EH (cell line): ENCODE measurements at places on chromosomes 2 and 18.

- DNase-seq = no peak
Observed at GRCh38 chr2:108614659-108615058, 80.4 kb downstream of the LIMS1 start.

- no peak for DNase-seq
Observed at GRCh38 chr2:38243186-38243880, 133.7 kb downstream of the ATL2 start.

- DNase-seq = peak; percentile 57
Observed at GRCh38 chr2:101520246-101520645, 45.3 kb upstream of the RFX8 start.

DNA sequence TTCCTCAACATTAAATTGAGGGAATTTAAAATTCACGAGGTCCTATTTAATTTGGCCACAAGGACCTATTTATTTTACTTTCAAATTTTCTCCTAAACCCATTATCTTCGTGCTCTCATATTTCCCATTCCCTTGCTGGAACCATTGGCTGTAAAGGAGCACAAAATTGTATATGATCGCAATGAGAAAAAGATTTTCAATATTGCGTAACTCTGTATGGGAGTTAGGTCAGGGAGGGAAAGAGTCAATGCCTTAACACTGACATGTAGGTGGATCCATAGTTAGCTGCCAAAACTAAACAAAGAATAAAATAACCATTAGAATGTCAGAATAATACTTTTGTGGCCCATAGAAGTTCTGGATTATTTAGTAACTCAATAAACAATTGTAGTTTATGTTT is 40.6 kb upstream of the ZC3H15 start:
- DNase-seq = no peak

- no peak for DNase-seq
Observed at GRCh38 chr2:16658076-16658739, 7.4 kb downstream of the CYRIA start.

- DNase-seq = peak; percentile 30
Observed at GRCh38 chr2:189679226-189679625, 4.8 kb downstream of the ANKAR start.

GRCh38 chr2:147989809-147990403 is 30.6 kb downstream of the ORC4 start:
- DNase-seq = peak; percentile 64

DNA sequence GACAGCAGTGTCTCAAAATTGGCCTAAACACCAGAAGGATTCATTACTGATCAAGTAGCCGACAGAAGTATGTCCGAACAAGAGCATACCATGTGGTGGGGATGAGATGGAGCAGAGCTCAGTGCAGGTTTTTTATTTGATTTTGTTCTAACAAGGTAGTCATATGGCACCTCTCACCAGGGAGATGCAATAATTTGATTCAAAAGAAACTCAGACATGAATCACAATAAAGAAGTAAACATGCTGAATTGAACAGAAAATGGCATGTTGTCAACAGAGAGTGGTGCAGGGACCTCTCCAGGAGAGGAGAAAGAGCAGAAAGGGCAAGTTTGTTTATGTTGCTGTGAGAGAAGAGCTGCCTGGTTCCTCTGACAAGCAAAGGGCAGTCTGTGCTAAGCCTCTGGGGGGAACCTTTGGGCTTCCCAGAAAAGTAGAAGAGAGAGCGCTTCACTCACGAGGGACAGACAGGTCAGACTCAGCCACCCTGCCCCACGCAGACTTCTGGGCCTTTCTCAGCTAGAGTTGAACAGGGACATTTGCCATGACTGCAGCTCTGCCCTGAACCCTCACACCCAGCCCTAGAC is 351.3 kb upstream of the RAB12 start:
- DNase-seq = no peak

- no peak for DNase-seq
Observed at GRCh38 chr2:102053096-102053495, 61.3 kb downstream of the IL1R2 start.

DNA sequence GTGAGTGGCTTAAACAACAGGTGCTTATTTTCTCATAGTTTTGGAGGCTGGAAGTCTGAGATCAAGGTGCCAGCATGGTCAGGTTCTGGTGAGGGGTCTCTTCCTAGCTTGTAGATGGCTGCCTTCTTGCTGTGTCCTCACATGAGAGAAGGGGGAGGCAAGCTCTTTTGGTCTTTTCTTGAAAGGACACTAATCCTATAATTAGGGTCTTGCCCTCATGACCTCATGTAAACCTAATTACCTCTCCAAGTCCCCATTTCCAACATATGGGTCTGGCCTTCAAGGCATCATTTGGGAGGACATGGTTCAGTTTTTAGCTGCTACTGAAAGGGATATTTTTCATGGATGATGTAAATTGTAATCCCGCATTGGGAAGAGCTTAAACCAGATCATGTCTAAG is 18.0 kb downstream of the RBM44 start:
- no peak for DNase-seq

DNA sequence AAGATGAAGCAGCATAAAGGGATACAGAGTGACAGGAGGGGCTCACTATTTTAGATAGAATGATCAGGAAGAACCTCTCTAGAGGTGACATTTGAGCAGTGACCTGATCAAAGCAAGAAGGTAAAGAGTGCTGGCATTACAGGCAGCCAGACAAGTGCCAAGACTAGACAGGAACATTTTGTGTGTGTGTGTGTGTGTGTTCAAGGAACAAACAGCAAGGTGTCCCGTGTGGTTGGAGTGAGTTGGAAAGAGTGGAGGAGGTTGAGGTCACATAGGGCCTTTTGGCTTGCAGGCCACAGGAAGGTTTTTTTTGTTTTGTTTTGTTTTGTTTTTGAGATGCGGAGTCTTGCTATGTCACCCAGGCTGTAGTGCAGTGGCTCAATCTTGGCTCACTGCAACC is 25.7 kb downstream of the FZD5 start:
- no peak for DNase-seq

GRCh38 chr2:20333738-20334137 is 16.9 kb downstream of the PUM2 start:
- DNase-seq = no peak

- DNase-seq = peak; percentile 83
Observed at GRCh38 chr2:218832520-218832919, 917 bp upstream of the PRKAG3 start.

- no peak for DNase-seq
Observed at GRCh38 chr2:66507673-66508201, 72.8 kb downstream of the MEIS1 start.

DNA sequence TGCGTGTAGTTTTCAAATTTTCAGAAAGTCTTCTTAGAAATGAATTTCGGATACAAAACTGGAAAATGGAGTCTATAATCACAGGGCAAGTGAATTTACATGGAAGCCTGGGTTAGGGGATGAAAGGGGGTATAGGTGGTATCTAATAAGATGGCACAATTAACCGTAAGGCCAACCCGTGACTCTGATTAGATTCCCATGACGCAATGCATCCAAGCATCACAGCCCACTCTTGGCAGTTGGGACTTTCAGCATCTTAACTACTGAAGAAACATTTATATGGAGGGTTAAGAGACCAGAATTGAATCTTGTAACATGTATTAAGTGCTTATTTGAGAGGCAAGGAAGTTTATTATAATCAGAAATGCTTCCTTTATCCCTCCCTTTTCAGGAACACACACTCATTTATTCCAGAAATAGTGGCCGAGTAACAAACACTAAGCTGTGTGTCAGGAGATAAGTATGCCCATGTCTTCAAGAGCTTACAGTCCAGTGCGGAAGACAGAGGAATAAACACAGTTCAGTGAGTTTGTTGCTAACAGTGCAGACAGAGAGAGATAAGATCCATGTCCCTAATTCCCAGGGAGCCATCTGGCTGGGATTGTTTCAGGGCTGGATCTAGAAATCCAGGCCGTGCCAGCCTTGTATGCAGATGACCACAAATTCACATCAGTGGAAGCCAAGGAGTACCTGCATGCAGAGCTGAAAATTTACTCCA is 151.2 kb downstream of the ANTXR1 start:
- peak; percentile 94 for DNase-seq

DNA sequence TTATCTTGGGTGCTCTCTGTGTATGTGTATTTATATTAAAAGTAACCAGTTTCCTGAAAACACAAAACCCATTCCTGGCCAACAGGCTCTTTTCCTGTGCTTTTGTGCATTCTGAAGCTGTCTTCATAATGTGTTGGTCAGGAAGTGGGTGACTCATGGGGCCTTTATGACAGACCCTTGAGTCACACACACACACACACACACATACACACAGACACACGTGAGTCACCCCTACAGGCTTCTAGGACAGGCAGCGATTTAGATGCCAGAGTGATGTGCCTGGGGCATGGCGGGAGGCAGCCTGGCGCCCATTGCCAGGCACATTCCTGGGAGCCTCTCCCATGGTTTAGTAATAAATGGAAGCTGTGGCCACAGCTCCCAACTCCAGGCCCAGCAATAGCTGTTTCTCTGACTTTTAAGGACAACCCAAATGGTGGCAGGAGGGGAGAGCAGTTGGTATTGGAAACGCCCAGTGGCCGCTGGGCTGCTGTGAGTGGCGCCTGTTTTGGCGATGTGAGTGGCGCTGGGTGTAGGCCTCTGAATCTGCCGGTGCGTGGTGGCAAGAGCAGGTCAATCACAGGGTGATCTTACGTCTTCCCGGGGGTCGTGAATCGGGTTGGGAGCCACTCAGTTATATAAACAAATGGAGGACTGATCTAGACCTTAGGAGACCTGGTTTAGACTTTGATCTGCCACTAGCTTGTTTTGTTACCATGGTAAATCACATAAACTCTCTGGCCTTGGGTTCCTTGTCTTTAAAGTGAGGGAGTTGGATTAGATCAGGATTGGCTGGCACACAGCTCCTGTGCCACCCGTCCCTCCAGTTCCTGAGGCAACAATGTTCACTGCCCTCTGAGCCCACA is 150.7 kb upstream of the DLX2 start:
- peak; percentile 100 for DNase-seq

DNA sequence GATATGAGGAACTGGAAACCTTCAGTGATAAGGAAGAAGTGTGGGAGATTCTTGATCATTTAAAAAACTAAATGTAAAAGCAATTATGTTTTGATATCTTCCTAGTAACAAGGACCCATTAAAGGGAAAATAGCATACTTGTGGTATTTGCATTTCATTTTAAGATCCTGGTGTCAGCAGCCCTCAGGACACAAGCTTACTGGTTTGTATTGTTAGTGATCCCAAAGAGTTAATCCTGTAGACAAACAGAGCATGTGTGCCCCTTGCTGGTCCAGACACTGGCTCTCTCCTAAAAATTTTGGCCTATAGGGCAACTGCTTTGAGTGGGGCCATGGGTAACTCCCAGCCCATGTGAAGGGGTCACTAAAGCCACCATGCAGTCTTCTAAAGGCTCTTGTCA is 101.1 kb upstream of the TFCP2L1 start:
- DNase-seq = no peak

DNA sequence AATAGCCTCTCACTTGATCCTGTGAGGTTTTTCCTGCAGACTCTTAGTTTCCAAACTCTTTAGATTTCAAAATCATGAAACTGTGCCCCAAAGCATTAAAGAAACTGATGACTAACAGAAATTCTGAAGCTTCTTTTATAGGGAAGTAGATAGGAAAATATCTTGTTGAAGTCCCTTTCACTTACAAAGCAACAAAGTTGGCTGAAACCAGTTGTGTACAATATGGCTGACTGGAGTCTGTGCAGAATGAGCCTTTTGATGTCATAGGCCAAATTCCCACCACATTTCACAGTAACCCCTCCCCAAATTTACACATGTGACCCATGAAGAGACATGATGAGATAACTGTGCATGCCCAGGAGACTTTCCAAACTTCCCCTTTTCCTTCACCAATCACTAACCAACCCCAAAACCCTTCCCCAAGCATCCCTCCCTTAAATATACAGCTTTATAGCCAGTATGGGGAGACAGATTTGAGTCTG is 61.7 kb upstream of the NCK2 start:
- no peak for DNase-seq

GRCh38 chr2:239772721-239773120 is 252.4 kb downstream of the NDUFA10 start:
- no peak for DNase-seq

GRCh38 chr2:69118609-69119008 is 105.6 kb downstream of the ANTXR1 start:
- peak; percentile 84 for DNase-seq

- DNase-seq = no peak
Observed at GRCh38 chr2:127644066-127645025, 1.6 kb upstream of the GPR17 start.
